NCI-H1048 (cell line): ENCODE measurements at places on chromosomes 16 and 17.

DNA sequence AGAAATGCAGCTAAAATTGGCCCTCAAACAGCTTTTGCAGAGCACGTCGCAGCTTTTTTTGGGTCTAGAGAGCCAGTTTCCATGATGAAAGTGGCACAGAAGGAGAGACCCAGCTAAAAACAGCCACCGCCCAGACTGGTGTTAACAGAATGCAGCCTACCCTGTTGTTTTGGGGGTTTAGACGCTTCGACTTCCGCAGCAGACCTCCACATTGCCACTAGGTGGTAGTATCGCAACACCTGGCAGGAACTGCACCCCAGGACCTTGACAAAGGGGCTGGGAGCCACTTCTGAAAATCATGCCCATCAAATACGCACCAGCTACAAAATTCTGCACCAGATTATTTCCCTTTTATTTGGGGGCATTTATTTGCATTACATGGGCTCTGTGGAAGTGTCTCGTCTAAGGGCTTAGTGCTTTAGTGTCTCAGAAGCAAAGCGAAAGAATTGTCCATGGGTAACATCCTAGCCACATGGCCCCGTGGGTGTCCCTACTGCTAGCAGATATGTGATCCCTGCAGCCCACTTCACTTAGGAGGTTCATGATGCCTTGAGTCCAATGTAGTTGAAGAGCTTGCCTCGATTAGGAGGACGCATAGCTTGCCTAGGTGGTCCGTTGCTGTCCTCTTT lies 167.1 kb downstream of the HAPSTR1 start:
- DNase-seq: no peak

- no peak for DNase-seq
These were observed at the start of gene GPRC5C for GRCh38 chr17:74431568-74432423. GPRC5C (plus strand) TSS chr17:74432088; CDS start chr17:74439777, 7,689 bp downstream.

DNA sequence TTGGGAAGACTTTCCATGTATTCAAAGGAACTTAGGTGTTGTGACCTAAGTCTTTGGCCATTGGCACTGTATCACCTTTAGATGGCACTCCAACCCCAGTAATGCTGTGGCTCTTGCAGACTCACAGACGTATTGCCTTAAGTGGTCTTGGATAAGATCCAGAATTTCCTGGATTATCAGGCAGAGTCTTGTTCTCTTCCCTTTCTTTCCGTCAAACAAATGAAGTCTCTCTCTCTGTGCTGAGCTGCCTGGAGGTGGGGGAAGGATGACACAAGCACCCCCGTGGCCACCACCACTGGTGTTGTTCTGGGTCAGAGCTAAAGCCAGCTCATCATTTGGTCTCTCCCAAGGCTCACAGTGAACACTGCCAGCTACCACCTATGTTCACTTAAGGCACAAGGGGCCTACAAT lies 789.9 kb upstream of the KIF2B start:
- DNase-seq: peak; percentile 87

- DNase-seq: no peak
These were observed 18.0 kb downstream of the C17orf75 start for GRCh38 chr17:32323811-32324491.

GRCh38 chr17:78826836-78827509 lies 13.6 kb downstream of the USP36 start:
- DNase-seq: no peak

GRCh38 chr16:19356024-19356952 lies 61.4 kb upstream of the TMC5 start:
- no peak for DNase-seq

DNA sequence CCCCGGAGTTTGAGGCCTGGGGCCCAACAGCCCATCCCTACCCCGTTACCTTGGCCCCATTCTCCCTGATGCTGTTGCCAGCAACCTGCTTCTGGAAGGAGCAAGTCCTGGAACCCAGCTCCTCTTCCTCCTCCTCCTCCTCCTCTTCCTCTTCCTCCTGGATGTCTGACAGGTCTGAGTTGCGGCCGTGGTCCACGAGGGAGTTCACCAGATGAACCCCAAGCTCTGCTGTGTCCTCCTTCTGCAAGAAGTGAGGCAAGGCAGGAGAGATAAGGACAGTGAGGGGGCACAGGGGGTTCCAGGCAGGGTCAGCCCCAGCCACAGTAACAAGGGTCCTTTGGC lies 18.7 kb downstream of the TSPOAP1 start:
- no peak for DNase-seq

DNA sequence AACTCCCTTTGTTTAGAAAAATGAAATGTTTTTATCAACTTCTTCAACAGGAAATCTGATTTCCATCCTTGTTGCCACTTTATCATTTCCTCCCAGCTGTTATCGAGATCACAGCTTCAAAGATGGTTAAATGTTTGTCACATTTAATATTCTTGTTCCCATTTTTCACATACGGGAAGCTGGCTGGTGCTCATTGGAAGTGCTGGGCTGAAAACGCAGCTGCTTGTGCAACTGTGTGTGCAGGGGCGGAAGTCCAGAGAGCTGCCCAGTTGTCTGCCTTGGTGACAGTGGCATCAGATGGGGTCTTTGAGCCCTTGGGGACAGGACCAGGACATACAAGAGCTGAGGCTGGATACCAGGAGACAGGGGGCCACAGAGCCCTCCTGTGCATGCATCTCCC lies 549.2 kb upstream of the CDH11 start:
- no peak for DNase-seq

- no peak for DNase-seq
These were observed 105.7 kb downstream of the CDH13 start for GRCh38 chr16:82732461-82732860.

DNA sequence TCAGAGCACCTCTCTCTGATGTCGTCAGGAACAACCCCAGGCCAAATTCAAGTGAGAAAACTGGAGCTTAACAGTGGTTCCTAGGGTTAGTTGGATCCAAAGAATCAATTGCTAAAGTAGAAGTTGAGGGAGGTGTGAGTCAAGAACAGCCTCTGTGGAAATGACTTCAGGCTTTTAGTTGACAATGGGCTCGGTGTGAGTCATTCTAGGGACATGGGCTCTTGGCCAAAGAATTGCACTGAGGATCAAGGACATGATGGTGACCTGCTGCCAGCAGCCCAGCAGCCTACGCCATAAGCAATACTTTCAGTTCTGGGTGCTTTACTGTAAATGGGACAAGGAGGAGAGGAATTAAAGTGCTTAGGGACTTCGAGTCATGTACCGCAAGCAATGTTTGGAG lies 32.1 kb upstream of the SMURF2 start:
- no peak for DNase-seq

DNA sequence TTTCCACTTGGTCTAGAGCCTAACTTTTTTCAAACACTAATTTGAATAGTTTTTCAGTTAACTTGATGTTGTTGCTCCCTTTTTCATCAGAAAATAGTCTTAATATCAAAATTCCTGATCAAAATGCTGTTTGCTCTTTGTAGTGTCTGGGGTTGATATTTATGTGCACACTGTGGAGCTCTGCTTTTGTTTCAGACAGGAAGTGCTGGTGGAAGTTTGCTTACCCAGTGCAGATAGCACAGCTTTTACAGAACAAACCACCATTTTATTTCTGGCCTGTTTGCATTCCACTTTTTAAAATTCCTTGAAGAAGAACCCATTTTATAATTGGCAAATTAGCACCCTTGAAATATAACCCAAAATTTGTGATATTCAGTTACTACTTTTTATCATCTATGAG lies 125.4 kb downstream of the MRTFB start:
- DNase-seq: no peak

GRCh38 chr16:51557670-51558069 lies 406.6 kb upstream of the SALL1 start:
- no peak for DNase-seq

DNA sequence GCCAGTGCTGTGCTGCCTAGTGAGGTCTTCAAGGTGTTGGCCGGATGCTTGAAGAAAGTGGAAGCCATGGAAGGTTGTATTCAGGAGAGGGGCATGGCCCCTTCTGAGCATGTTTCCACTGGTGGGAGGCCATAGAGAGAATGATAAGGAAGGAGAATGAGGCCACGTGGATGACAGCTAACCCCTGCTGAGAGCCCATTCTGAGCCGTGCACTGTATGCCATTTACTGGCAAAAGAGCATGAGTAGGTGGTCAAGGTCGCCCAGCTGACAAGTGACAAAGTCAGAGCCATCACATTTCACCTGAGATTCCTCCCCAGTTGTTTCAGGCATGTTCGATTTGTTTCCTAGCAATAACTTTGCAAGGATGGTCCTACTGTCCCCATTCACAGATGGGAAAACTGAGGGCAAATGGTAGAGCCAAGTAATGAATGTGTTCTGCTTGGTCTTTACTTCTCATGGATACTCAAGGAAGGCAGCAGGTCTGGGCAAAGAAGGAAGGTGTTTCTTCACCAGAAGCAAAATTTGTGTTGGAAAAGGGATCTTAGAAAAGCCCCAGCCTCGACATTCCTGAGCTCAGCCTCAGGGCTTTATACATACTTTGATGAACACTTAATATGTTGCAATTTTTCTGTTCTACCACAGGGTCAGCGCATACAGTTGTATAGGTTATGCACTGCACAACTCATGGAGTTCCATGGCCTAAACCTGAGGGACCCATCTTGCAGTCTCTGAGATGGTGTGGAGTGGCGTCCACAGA lies 10.5 kb upstream of the NKD1 start:
- DNase-seq: no peak

DNA sequence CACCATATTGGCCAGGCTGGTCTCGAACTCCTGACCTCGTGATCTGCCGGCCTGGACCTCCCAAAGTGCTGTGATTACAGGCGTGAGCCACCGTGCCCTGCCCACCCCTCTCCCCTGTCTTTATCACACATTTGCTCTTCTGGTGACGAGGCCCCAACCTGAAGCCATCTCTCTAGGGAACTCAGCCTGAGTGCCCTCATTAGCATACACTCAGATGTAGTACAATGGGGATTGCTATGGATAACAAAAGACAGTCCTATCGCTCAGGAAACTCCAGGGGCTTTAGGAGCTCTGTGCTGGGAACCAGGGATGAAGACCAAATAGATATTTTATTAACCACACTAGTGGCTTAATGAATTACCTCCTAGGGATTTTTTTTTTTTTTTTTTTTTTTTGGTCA lies 100.7 kb downstream of the MARF1 start:
- no peak for DNase-seq

DNA sequence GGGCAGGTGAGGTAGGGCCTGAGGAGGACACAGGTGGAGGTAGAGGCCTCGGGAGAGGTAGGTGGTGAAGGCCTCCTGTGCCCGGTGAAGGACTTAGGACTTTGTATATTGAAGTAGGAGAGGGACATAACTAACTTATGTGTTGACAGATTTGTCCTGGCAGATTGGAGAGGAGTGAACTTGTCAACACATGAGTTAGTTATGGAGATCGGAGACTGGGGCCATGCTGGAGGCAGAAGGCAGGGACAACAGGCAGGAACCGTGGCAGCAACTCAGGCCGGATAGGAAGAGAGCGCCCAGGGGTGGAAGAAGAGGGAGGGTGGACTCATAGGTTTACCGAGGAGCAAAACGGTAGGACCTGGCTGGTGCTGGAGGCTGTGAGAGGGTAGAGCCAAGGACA lies 18.4 kb downstream of the GLP2R start:
- DNase-seq: no peak

- DNase-seq: no peak
These were observed at the start of gene FOXL1 for GRCh38 chr16:86578061-86578599. FOXL1 (plus strand) TSS chr16:86578549; CDS start chr16:86578724, 175 bp downstream.

DNA sequence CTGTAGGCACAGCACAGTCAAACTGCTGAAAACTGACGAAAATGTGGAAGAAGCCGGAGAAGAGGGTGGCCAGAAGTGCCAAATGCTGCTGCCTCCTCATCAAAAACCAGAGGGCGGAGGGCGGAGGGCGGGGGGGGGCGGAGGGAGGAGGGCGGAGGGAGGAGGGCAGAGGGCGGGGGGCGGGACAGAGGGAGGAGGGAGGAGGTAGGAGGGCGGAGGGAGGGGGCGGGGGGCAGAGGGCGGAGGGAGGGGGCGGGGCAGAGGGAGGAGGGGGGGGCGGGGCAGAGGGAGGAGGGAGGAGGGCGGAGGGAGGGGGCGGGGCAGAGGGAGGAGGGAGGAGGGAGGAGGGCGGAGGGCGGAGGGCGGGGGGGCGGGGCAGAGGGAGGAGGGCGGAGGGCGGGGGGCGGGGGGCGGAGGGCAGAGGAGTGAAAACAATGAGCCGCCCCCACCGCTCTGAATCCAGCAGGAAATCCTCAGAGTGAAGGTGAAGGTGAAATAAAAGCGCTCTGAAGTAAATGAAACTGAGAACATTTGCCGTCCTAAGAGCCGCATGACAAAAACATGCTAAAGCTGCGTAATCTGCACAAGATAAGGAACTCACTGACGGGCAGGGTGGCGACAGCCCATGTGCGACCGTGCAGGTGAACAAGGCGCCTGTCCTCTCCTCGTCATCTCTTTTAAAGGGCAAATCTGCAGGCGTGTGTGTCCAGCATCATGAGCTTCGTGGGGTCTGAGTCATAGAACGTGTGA lies 22.6 kb upstream of the CBFA2T3 start:
- DNase-seq: no peak

GRCh38 chr17:2863204-2863603 lies 67.0 kb downstream of the RAP1GAP2 start:
- DNase-seq: no peak

DNA sequence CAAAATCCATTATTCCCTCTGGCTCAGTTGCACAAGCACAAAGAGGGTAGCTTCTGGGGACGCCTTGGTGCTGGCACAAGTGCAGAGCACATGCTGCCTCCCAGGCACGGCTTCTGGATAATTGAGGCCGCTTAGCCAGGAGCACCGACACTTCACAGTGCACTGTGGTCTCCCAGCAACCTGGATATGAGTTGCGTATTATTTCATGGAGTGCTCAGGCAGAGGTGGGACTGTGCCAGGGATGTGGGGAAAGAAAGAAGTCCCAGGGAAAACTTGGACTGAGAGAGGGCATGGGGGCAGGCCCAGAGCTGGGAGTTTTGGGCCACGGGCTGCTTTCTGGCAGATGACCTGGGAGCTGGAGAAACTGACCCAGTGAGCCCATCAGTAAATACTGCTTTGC lies 37.5 kb downstream of the MPRIP start:
- no peak for DNase-seq

DNA sequence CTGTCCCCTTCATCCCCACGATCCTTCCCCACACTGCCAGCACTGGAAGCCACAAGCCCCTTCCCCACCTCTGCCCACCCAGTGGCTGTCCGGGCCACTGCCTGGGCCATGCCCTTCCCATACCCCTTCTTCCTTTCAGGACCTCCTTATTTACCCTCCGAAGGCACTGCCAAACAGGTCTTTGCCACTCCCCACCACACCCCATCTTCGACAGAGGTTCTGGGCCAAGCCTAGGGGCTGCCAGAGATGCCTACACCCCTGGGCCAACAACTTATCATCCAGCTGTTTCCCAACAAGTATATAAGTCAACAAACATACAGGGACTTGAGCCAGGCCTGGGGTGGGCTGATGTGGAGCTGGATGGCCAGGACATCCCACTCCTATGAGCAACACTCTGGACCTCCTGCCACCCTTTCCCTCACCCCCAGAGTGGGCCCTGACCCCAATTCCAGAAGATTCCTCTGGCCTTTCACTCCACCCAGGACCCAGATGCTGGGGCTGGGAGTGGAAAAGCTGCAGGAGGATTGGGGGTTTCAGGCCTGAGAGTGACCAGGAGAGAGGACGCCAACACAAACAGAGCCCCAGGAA lies 1.5 kb upstream of the PPP1R1B start:
- DNase-seq: no peak
